ACHN (cell line): ENCODE measurements at places on chromosomes 2 and 18.
A peak's percentile ranks its signal among the peaks of the same experiment; 100 is the strongest.

- DNase-seq = no peak
Measured at GRCh38 chr18:21760321-21760720, 19.7 kb downstream of the MIB1 start.

GRCh38 chr2:109607766-109608165 is 6.0 kb downstream of the SEPTIN10 start:
- peak; percentile 34 for DNase-seq

DNA sequence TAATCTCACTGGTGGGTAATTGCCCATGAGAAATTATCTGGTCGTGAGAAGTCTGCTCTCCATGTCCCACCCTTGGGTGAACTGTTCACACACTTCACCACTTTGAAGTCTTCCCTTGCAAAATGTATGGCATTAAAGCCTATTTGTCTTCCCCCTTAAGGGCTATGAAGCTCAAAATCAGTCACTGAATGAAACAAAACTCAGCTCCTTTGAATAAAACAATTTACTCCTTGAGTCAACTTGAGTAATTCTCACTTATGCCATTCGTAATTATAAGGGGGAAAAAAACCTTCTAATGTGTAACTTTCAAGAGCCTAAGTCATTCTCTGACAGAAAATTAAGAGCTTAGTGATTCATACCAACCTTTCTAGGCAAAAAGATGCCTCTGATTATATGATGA is 48.8 kb upstream of the REL start:
- no peak for DNase-seq

GRCh38 chr2:678964-679363 is 1.8 kb upstream of the TMEM18 start:
- no peak for DNase-seq

GRCh38 chr2:85741833-85742455 is 11.8 kb upstream of the ATOH8 start:
- DNase-seq = no peak

DNA sequence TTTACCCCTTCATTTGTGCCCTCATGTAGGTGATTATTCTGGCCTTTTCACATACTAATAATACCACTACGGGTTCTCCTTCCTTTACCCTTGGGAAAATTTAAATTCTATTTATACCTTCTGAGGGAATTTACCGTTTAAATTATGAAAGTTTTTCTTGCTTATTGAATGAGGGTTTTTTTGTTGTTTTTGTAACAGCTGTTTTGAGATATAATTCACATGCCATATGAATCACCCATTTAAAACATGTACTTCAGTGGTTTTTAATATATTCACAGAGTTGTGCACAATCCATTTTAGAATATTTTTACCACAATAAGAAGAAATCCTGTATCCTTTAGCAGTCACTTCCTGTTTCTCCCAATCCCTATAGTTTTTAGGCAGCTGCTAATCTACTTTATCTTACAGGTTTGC is 54.7 kb downstream of the EML4 start:
- DNase-seq = no peak

- DNase-seq = no peak
Measured at GRCh38 chr2:15506229-15506819, 54.8 kb downstream of the NBAS start.

DNA sequence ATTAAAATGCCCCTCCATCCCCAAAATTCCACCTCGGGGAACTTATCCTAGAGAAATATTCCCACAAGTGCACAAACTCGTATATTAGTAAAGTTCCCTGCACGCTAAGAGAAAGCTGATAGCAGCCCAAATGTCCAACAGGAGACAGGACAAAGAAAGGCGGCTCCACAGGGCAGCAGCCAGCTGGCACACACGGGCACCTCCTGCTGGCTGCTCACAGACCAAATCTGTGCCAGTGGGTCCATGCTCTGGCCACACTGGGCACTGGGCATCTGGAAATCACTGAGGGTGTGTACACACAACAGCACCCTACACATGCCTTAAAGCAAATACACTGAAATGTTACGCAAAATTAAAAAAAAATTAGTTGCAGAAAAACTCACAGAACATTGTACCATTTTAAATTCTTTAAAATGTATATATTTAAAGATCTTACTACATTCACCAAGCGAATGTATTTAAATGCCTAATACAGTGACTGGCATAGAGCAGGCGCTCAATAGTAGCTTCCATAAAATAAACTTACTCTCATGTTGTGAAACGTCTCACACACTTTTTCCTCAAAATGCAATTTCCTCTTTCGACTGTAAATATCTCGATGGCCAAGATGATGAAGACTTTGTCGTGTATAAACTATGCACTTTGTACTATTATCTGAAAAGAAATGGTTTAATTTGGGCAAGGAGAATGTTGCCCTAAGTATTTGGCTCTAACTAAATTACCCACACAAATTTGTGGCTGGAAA is 19.4 kb downstream of the ZNF516 start:
- peak; percentile 61 for DNase-seq

DNA sequence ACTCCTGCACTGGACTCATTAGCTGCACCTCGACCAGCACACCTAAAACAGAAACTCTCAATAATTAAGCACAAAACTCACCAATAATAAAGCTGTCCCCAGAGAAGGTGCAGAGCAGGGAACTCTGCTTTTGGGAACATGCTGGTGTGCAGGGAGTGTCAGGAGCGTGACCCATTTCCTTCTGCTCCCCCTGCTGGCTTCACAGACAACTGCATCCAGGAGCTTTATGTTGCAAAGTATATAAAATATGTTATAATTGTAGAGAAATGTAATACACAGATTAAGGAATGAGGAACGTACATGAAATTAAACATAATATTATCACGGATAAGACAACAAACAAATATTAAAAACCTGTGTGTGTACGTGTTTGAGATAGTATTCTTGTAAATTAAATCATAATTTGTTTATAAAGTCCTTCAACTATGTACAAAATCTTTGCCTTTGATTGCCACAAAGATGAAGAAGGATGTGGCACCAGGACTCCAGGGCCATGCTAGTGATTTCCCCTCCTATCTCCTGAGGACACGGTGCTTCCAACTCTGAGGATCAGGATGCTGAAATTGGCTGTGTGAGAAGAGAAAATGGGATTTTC is 68.6 kb upstream of the MAL start:
- peak; percentile 39 for DNase-seq
